ENCODE measurements at places on chromosomes 13 and 19.

DNA sequence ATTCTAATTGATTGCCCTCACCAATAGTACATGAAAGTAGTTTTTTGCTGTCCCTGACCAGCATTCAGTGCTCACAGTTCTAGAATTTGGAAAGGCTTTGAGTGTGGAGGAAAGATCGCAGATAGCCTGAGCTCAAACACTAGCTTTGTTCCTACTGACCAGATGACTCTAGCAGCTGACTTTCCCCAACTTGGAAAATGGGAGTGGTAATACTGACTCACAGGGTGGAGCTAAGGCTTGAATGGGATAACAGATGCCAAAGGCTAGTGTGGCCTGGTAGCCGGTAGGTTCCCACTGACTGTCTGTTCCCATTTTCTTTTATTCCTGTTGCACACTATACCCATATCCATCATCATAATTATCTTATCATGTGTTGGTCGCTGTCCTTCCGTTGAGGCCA, 3.7 kb downstream of the ZSCAN22 start:
- no peak for DNase-seq

GRCh38 chr13:77565635-77566034, 30.1 kb downstream of the SCEL start:
- no peak for DNase-seq

DNA sequence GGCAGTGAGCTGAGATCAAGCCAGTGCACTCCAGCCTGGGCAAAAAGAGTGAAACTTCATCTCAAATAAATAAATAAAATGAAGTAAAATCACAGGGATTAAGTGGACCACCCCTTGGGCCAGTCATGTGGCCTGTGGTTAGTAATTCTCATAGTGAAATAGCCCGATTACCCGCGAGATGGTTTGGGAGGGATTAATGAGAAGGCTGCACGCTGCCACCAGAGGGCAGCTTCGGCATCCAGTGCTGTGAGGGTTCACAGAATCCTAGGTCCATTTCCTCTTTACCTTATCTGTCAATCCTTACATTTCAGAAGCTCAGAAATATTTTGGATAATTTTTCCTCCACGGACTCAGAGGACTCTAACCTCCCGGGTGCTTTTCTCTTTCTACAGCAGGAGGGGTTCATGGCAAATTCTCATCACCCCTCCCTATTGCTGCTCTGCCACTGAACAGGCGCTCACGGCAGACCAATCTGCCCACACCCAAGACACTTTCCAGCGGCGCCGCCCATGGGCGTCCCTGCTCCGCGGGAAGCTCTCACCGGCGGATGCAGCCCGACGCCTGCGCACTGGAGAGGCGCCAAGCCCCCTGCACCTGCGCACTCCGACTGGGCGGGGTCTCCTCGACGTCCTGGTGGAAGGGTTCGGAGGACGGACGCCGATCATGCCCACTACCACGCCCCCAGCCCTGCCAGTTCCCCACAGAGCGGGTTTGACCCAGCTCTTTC, 11.0 kb downstream of the ZNF835 start:
- no peak for DNase-seq

DNA sequence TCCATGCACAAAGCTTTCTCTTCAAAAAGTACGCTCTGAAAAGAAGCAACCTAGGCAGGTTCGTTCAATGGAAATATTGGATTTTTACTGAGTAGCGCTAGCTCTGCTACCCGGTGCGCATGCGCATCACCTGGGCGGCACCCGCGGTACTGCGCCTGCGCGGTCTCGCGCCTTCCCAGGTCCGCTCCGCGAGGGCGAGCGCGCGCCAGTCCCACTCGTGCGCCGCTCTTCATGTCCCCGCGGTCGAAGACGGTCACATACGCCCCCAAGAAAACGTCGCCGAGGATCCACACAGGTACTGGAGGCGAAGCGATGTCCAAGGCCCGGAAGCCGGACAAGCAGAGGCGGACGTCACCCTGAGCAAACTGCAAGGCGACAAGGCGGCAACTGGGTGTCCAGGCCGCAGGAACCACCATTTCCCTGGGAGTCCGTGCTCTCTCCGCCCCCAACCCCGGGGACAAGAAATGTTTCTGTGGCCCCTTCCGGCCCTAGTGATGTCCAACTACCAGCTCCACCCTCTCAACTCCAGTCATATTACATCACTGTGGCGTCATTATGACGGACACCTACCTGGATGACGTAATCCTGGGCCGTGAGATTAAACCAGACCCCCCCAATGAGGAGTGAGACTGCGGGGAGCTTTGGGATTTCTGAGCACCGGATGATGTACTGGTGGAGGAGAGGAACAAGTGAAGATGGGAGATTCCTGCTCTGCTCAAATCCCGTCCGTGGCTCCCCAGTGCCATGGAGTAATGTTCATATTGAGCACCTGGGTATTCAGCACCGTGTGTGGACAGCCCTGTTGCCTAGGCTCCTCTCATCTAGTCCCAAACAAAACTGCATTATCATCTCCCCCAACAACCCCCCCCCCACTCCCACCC, 4.8 kb upstream of the KCNC3 start:
- peak; percentile 79 for DNase-seq

DNA sequence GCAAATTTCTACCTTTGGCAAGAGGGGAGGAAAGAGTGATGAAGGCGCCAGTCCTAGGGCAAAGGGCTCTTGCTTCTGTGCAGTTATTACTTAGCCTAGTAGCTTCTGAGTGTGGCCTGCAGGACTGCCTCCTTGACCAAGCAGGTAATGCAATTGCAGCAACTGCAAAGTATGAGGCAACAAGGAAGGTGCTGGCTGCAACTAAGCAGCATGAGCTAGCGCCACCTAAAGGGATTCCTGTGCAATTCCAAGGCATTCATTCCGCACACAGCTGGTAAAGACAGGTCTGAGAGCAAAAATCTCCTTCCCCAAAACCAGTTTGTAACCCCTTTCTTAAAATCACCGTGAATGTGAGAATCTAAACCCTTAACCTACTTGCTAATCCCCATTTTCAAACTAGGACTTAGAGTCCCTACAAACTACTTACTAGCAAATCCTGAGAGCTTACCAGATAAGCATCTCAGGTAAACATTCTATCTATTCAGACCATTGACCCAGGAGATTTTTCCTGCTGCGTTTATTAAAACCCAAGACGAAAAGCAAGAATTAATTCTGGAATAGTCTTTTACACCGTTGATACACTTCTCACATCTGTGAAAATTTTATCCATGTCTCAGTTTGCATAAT, 62.9 kb downstream of the DCT start:
- no peak for DNase-seq

GRCh38 chr13:29411481-29411880, 184.0 kb downstream of the SLC7A1 start:
- no peak for DNase-seq

GRCh38 chr19:5503598-5503997, 48.4 kb downstream of the ZNRF4 start:
- DNase-seq, result no peak

- no peak for DNase-seq
Measured at GRCh38 chr13:35888457-35888883, 242.7 kb downstream of the DCLK1 start.

DNA sequence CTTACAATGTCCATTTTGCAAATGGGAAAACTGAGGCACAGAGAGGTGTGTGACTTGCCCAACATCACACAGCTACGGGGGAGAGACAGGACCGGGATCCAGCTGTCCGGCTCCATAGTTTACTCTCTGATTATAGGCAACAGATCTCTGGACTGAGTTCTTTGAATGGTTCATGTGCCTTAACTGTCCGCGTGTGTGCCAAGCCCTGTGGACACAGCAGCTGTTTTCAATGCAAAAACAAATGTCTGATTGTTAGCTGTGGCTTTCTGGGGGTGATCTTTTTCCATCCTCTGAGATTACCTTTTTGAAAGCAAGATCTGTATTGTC, 94.1 kb downstream of the KL start:
- no peak for DNase-seq

DNA sequence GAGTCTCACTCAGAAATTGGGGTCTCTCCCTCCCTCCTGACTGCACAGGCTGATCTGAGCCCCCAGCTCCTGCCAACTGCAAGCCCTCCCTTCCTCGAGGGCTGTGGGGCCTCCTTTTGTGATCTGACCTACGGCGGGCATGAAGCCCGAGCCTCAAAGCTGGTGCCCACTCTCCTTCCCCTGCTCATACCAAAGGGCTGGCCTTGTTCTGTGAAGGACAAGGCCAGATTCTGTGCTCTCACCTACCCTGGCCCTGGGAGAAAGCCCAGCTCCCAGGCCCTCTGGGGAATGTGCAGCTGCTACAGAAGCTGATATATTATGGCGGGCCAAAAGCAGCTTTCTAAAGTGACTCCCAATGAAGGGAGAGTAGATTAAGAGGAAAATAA, 9.0 kb upstream of the ECH1 start:
- DNase-seq, result no peak

DNA sequence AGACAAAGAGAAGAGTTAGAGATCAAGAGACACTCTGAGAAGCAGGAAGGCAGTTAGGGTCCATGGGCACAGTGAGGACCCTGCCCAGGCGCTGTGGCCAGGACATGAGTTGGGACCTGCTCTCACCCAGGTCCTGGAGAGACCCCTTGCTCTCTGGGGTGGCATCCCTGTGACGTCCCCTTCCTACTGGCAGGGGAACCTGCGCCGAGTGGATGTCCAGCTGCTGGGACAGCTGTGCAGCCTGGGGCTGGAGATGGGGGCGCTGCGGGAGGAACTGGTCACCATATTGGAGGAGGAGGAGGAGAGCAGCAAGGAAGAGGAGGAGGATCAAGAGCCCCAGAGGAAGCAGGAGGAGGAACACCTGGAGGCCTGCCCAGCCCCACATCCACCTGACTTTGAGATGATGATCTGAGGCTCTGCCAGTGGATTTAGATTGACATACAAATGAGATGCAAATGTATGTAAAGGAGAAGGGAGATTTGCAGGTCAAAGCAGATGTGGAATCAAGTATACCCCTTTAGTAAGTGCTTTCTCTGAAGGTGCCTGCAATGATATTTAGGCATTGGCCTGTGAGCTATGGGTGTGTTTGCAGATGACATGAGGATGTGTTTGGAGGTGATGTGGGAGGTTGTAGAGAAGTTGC, 978 bp downstream of the ERICH4 start:
- no peak for DNase-seq

GRCh38 chr13:37869506-37869755, 141 bp downstream of the TRPC4 start:
- DNase-seq, result no peak

DNA sequence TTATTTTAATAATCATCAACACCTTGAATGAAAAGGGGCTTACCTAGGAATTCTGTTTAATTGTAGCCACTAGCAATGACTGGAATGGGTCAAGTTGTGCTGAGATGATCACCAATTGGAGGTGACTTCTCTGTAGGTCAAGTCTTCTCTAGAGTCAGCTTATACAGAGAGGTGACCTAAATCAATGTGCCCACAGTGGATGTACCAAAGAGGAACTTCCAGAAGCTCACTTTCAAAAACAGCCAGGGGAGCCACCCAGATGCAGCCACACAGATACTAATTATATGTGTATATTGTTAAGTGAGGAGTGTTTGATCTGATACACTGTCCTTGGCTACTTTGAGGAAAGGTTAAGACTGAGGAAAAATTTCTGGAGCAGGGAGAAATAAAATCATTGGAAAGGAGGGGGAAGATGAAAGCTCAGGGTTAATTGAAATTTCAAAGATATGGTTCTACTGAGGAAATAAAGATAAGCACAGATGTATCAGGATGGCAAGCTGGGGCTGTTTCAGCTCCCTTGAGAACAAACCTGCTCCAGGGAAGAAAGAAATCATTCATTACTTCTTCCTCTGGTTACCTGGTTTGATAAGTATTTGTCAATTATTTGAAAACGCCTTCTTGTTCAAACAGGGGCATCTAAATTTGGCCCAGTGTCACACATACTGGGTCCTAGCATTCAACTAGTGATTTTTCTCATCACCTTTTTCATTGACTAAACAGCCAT, 5.1 kb downstream of the GPR183 start:
- no peak for DNase-seq

DNA sequence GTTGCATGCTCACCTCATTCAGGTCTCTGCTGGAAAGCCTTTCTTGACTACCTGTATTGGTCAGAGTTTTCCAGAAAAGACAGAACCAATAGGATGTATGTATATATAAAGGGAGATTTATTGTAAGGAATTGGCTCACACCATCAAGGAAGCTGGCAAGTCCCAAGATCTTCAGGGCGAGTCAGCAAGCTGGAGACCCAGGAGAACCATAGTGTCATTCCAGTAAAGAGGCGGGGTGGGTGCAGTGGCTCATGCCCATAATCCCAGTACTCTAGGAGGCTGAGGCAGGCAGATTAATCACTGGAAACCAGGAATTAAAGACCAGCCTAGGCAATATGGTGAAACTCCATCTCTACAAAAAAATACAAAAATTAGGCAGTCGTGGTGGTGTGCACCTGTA, 30.4 kb upstream of the FARP1 start:
- no peak for DNase-seq

GRCh38 chr13:92833071-92833470, 393.5 kb upstream of the GPC6 start:
- DNase-seq, result no peak

DNA sequence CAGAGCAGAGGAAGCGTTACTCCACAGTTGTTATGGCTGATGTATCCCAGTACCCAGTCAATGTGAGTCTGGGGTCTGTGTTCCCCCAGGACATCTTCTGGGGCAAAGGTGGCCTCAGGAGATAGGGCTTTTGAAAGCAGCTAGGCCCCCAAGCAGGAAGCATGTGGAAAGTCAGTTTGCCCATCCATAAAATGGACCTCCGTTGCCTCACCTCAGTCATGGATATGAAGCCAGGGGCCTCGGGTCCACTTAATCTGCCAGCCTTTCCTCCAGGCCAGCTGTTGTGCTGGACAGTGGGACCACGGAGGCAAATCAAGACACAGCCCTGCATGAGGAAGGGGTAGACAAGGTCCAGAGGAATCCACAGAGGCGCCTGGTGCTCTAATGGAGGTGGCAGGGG, 3.3 kb downstream of the EPS8L1 start:
- DNase-seq, result no peak

DNA sequence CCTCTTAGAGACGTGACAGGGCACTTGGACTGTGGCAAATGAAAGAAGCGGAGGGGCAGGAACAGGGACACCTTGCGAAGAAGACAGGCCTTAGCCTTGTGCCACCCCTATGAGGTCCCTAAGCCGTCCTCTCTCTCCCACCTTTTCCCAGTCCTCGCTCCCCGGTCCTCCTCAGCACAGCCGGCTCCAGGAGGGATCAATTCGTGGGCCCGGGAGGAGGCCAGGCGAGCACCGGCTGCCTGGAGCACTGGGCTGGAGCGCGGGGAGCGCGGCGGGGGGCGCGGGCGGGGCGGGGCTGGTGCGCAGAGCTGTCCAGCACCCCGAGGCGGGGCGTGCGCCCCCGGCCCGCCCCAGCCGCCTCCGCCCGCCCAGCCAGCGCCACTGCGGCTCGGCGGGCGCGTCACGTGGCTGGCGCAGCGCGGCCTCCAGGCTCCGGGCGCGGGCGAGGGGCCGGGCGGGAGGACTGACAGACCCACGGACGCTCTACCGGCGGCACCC, at the start of gene LRP3:
LRP3 (plus strand) TSS at position 466 of the 498 bp plus-strand sequence. CDS start 456 bp downstream, outside the sequence.
- DNase-seq, result no peak
